Natural killer cell (primary cell): ENCODE measurements at places on chromosomes 1 and 21.

GRCh38 chr1:29830383-29830782 is 594.1 kb downstream of the PTPRU start:
- no peak for DNase-seq
- H3K27me3 ChIP-seq, result no peaks in the 10 kb centered on the region
- H3K4me3 ChIP-seq, result no peak overlapping the region
- H3K36me3 ChIP-seq, result no peaks in the 10 kb centered on the region
- H3K4me1 ChIP-seq, result no peaks in the 10 kb centered on the region

- H3K4me3 ChIP-seq, result no peak overlapping the region
- no peaks in the 10 kb centered on the region for H3K27me3 ChIP-seq
- H3K36me3 ChIP-seq, result peaks cover 17% of the 10 kb centered on the region
- DNase-seq, result no peak
These were observed 10.3 kb downstream of the AHCTF1 start for GRCh38 chr1:246921481-246921880.

DNA sequence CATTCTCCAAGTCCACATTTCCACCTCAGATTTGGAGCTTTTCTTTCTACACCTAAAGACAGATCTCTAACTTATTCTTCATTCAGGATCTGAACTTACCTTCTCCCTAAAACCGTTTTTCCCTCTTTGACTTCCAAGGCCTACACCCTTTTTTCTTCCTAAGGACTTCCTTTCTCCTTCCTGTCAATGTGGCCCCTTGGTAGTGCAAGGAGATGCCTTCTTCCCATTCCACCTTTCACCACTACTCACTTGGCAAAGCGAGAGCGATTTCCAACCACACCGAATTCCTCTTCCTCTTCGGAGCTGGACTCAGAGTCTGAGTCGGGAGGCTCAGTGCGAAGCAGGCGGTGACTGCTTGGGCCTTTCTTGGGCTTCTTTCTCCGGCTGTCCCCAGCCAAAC is 1.3 kb downstream of the EFCAB14 start:
- no peak for DNase-seq
- H3K27me3 ChIP-seq, result no peaks in the 10 kb centered on the region
- H3K4me1 ChIP-seq, result peaks cover 25% of the 10 kb centered on the region
- H3K27ac ChIP-seq, result peak overlapping the region; percentile 69

GRCh38 chr21:19276665-19277064 is 873.1 kb upstream of the TMPRSS15 start:
- H3K4me3 ChIP-seq, result no peak overlapping the region
- H3K4me1 ChIP-seq, result no peaks in the 10 kb centered on the region
- no peak overlapping the region for H3K27ac ChIP-seq
- no peak for DNase-seq
- H3K36me3 ChIP-seq, result no peaks in the 10 kb centered on the region

GRCh38 chr1:74641876-74642275 is 31.7 kb downstream of the ERICH3 start:
- no peak for DNase-seq
- H3K27ac ChIP-seq, result no peak overlapping the region
- no peak overlapping the region for H3K4me3 ChIP-seq
- no peaks in the 10 kb centered on the region for H3K36me3 ChIP-seq

GRCh38 chr1:240086726-240087125 is 5.0 kb upstream of the FMN2 start:
- H3K27ac ChIP-seq, result no peak overlapping the region
- H3K4me1 ChIP-seq, result no peaks in the 10 kb centered on the region
- no peak overlapping the region for H3K4me3 ChIP-seq
- no peaks in the 10 kb centered on the region for H3K36me3 ChIP-seq
- DNase-seq, result no peak

DNA sequence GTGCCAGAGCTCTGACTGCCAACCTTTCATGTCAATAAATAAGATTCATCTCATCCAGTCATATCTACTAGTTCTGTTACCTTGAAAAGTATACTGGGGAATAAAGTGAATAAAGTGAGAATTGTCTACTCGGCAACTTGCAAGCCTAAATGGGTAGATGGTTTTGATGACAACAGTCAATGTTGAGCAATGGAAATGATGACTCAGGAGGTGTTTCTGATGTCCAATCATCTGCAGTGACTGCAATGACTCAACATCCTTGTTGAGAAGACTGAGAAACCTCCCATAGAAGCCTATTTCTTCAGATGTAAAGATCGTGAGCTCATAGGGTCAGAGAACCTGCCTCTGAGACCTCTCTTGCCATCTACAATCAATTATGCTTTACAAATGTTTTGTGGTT is 276.4 kb downstream of the SPATA17 start:
- no peak overlapping the region for H3K4me3 ChIP-seq
- no peaks in the 10 kb centered on the region for H3K4me1 ChIP-seq
- no peaks in the 10 kb centered on the region for H3K27me3 ChIP-seq

DNA sequence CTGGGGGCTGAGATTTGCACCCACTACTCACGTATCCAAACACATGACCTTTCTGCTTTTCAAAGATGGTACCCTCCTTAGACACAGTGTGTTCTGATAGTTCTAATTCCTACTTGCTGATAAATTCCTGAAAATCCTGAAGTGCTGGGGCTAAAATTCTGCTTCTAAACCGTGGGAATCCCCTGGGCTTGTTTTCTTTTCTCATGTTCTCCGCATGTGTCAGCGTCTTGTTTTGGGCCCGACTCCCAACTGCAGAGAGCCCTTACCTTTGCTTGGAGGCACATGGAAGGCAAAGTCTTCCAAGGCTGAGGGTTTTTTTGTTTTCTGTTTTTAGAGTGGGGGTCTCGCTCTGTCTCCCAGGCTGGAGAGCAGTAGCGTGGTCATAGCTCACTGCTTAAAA is 27.2 kb downstream of the PSMG1 start:
- H3K4me1 ChIP-seq, result no peaks in the 10 kb centered on the region
- no peak for DNase-seq
- no peaks in the 10 kb centered on the region for H3K27me3 ChIP-seq
- H3K4me3 ChIP-seq, result no peak overlapping the region

GRCh38 chr1:85464497-85465098 is 361 bp downstream of the DDAH1 start:
- H3K4me3 ChIP-seq, result no peak overlapping the region
- DNase-seq, result no peak
- H3K27ac ChIP-seq, result no peak overlapping the region
- H3K27me3 ChIP-seq, result peaks cover 11% of the 10 kb centered on the region
- H3K4me1 ChIP-seq, result peaks cover 8% of the 10 kb centered on the region
- H3K36me3 ChIP-seq, result no peaks in the 10 kb centered on the region
